ENCODE measurements at places on chromosomes 5 and 9. TPM values are rescaled to one million over a fixed set of nuclear protein-coding genes. Genes with fewer than 3 reads are reported as not detected.

The MYOT gene
- not detected for total RNA-seq

The MZB1 gene
- not detected for total RNA-seq

The PLEKHG4B gene
- 0.83 TPM for total RNA-seq

The SPATA31A3 gene
- 0.05 TPM for total RNA-seq

The ACTBL2 gene
- 0.56 TPM for total RNA-seq

The SPATA31D4 gene
- total RNA-seq = not detected

The C9orf72 gene
- 13.8 TPM for total RNA-seq

The C9 gene
- total RNA-seq = not detected

The SPATA6L gene
- 2.3 TPM for total RNA-seq

The IL3 gene
- not detected for total RNA-seq

The FSD1L gene
- 2.8 TPM for total RNA-seq

The ANKRD18A gene
- total RNA-seq = 5.2 TPM

The MSX2 gene
- total RNA-seq = 4.3 TPM
